Upper lobe of left lung (tissue), 6 donors: ENCODE measurements at places on chromosomes 16 and 17.

GRCh38 chr16:85862476-85863383, 36.2 kb upstream of the IRF8 start:
- no peak for DNase-seq

GRCh38 chr17:3935140-3935542, 18.9 kb upstream of the P2RX1 start:
- peak; percentile 83 for DNase-seq

GRCh38 chr17:41959336-41960095, 7.1 kb upstream of the CNP start:
- peak; percentile 36 for DNase-seq

DNA sequence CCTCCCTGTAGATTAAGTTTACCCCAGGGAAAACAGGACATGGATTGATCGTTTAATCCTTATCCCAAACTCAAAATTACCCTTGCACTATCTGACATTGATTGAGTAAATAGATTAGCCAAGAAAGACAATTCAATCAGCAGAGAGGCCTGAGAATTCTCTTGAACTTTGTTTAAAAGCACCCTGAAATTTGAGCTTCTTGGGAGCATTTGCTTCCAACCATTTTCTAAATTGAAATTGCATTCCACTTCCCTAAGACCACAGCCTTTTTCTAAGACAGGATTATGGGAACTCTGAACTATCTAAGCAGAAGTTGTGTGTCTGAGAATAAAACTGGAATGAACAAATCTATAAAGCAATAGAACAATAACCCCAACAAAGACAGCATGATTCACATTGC, 76.6 kb upstream of the TNRC6A start:
- DNase-seq, result no peak

- no peak for DNase-seq
Measured at GRCh38 chr17:45098081-45098868, 34.0 kb downstream of the PLCD3 start.

DNA sequence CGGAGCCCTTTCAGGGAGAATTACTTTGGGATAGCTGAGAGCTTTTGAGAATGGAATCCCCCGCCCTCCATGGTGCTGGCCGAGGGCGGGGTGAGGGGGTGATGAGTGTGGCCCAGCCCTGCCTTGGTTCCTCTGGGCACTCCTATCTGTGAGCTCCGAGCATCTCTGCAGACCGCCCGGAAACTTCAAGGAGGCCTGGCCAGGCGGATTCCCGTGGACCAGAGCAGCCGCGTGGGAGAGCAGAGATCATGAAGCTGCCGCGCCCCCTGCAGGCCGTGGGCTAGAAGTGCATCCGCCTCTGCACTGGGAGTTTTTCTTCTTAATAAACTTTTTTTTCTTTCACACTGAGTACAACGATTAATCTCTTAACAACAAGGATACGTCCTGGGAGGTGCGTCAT, 392.9 kb upstream of the EEF2KMT start:
- peak; percentile 72 for DNase-seq

GRCh38 chr17:83144421-83145357, 65.3 kb downstream of the METRNL start:
- no peak for DNase-seq

GRCh38 chr16:3536271-3536731, 35.5 kb downstream of the CLUAP1 start:
- no peak for DNase-seq

GRCh38 chr16:53183442-53183841, 128.7 kb downstream of the CHD9 start:
- DNase-seq, result no peak

DNA sequence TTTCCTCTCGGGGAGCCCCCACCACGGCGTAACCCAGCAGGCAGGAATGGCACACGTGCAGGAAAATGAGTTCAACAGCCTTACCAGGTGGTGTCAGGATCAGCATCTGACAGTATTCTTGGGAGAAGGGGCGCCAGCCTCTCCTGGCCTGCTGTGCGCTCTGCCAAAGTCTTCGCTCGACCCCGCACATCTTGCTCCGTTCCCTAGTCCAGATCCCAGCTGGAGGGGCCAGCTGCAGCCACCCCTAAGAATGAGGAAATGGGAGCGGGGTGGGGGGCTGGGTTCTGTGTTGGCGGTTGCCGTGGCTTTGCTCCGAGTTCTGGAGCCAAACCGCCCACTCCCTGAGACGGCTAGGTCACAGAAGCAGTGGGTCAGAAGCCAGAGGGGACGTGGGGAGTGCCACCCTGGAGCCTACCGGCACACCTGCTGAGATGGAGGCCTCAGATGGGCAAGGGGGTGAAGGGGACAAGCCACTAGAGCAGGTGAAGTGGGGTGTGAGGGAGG, at the start of gene CHCT1:
CHCT1 (plus strand) TSS at position 328 of the 504 bp plus-strand sequence; CDS start at position 432, 104 bp downstream.
- peak; percentile 38 for DNase-seq

- no peak for DNase-seq
Measured at GRCh38 chr17:44906763-44907728, 7.8 kb upstream of the EFTUD2 start.

DNA sequence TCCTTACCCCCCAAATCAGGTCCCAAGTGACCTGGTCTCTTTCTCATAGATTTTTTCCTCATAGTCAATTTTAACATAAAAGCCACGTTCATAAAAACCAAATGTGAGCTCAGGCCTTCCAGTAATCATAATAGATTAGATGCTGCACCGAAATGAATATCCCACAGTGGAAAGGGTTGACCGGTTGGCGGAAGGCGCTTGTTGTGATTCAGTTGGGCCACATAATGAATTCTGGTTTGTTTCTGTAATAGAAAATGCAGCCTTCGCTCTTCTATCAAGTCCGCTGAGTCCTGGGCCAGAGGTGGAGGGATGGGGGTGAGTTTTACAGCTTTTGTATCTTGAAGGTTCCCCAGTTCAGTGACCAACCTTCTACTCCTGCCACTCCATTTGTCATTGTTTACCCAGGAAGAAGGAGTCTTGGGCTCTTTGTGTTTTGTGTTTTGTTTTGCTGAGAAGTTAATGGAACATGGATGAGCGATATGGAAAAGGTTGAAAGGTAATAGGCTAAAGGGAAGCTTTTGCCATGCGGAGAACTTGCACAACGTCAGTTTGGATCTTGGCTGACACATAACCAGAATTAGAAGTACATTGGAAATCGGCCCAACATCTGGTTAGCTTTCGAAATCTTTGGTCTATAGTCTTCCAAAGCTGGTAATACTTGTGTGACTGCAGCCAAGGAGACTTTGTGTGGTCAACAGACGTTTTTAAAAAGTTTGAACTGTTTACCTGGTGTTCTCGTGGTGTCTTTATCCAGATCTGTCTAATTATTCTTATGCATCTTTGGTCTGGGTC, 89.5 kb downstream of the CLEC16A start:
- DNase-seq, result no peak

- DNase-seq, result no peak
Measured at GRCh38 chr17:8392274-8392673, 5.4 kb downstream of the RNF222 start.

- peak; percentile 8 for DNase-seq
Measured at GRCh38 chr16:67026570-67026969, 2.4 kb upstream of the CBFB start.

DNA sequence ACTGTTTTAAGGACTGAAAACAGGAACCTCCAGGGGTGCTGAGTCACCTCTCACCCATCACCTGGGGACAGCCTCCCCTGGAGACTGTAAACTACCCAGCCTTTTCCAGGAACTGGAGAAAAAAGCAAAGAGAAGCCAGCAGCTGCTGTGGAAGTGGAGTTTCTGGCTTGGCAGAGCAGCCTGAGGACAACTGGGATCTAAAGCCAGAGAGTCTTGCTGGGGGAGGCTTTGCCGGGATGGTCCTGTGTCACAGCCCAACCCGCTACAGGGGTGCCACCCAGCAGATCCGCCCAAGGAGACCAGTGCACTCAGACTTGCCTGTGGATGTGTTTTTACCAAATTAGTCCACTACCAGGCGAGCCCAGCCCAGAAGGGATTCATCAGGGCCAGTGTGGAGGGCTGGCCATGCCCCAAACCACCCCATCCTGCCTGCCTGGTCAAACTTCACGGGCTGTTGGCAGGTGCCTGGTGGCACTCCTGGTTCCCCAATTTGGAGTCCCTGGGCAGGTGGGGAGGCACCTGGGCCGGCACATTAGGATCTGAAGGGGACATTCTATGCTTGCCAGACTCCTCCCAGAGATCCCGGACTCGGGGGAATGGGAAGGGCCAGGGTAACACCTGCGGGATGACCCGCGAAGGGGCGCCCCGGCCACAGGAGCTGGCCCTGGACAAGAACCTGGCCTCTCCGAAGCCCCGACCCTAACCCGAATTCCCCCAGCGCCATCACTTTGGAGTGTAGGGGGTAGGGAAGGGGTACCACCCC, 771 bp downstream of the MSRB1 start:
- DNase-seq, result peak; percentile 82

GRCh38 chr16:81181013-81181720, 57.3 kb upstream of the BCO1 start:
- DNase-seq, result peak; percentile 68

DNA sequence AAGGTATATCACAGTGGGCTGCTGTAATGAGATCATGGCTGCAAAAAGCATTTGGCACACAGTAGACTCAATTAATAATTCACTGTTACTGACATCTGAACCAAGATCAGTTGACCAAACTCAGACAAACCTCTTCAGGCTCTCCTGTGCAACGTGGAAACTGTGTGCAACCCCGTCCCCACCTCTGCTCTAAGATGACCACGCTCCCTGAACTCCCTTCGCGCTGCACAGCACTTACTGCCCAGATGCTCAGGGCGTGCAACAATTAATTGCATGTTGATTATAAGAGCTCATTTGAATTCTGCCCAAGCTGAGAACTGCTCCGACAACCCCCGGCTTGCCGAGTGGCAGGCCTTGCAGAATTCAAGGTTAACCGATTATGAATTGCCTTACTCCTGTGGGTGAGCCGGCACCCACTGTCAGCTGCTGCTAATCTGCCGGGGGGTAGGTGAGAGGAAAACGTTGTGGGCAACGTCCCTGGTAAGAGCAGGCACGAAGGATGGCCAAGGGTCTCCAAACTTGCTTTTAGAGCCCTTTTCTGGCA, 1.3 kb upstream of the GSG1L start:
- DNase-seq, result no peak

- no peak for DNase-seq
Measured at GRCh38 chr16:83849421-83849820, 41.6 kb downstream of the HSBP1 start.

DNA sequence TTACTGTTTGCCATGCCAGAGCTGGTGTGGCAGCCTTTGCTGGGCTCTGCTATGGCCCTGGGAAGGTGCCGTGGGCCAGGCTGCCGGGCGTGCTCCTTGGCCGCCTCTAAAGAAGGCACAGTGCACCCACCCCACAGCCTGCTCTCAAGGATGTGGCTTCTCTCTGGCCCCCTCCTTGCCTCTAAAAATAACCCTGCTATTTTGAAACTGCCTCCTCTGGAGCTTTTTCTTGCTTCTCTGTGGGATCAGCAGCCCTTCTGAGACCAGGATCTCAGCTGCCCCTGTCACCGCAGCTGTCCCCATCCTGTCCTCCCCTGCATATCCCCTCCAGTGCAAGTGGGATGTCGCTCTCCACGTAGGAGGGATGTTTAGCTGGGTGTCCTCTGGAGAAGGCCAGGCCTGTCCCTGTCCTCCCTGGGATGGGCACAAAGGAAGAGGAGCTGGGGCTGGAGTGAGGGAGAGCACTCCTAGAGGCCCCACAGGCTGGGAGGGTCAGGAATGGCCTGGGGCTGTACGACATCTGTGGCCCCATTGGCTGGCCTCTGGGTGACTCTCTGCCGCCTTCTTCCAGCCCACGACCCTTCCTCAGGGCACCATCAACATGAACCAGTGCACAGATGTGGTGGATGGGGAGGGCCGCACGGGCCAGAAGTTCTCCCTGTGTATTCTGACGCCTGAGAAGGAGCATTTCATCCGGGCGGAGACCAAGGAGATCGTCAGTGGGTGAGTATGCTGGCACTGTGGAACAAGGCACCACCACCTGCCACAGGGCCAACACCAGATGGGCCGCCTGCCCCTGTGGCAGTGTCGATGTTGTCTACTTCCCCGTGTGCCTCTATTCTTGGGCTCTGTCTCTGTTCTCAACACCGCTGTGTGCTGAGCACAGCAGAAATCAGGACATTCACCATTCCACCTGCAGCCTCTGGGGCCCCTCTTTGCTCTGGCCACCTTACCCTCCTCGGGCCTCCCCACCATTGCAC, 79.7 kb downstream of the PLD6 start:
- no peak for DNase-seq

- DNase-seq, result no peak
Measured at GRCh38 chr16:17457997-17458396, 12.8 kb downstream of the XYLT1 start.

- no peak for DNase-seq
Measured at GRCh38 chr16:57713596-57713995, 19.0 kb downstream of the DRC7 start.

DNA sequence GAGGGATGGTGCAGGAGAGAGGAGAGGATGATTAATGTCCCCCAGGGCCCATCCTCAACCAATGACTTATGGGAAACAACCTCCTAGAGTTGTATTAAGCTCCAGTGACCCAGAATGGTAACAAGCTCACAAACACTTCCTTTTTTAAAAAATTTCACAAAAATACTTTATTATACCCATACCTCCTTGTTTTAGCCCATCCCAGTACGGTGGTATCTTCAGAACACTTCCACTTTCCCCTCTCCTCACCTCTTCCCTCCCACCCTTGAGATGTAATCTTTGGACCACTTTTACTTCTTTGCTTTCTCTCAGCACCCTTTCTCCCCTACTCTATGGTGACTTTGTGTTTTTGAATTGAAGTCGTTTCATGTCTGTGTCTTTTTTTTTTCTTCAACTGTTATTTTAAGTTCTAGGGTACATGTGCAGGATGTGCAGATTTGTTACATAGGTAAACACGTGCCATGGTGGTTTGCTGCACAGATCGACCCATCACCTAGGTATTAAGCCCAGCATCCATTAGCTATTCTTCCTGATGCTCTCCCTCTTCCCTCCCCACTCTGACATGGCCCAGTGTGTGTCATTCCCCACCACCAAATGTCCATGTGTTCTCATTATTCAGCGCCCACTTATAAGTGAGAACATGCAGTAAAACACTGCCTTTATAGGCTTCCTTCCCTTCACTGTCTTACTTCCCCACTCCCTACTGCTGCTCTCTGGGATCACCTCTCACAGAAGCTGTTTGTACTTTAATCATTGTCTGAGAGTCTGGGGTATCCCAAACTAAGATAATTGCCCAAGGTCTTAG, 124.5 kb downstream of the PRKCB start:
- DNase-seq, result no peak

- no peak for DNase-seq
Measured at GRCh38 chr16:27390151-27390550, 11.8 kb upstream of the IL21R start.
